ENCODE measurements at places on chromosomes 5 and 9.

DNA sequence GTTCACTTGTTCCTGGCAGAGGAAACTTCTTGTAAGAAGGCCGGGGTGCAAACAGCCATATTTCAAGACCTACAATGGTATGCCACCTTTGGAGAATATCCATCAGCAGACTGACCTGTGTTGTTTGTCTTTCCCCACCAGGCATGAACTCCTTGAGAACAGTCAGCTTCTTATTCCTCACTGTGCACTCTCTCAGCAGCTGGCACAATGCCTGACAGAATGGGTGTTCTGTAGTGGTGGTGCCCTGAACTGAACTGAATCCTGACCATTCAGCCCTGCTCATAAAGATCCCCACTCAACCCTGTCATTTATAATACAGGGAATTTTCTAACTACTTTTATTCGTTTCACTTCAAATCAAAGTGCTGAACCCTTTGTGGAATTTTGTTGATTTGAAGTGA lies 206.9 kb downstream of the COX7C start:
- no peak for DNase-seq

- DNase-seq: no peak
Observed at GRCh38 chr5:38751103-38751502, 94.7 kb upstream of the OSMR start.

DNA sequence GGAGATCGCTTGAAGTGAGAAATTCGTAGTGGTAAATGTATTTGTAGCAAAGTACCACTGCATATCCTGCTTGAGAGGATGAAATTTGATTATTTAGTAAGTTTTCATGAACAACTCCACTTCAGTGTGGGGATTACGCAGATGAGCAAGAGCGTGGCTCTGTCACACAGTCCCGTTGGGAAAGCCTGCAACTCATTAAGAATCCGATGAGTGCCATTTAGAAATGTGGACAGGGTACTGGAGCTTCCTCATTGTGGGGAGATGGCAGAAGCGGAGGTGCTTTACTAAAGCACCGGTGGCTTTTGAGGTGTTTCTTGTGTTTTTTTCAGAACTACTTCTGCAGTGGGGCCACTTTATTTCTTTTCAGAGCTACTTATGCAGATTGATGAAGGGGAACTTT lies 1.4 kb downstream of the TJP2 start:
- no peak for DNase-seq

GRCh38 chr5:35230038-35230611 lies at the start of gene PRLR:
PRLR (minus strand) TSS chr5:35230487; CDS start chr5:35089620, 140,867 bp downstream.
- DNase-seq: peak; percentile 9

DNA sequence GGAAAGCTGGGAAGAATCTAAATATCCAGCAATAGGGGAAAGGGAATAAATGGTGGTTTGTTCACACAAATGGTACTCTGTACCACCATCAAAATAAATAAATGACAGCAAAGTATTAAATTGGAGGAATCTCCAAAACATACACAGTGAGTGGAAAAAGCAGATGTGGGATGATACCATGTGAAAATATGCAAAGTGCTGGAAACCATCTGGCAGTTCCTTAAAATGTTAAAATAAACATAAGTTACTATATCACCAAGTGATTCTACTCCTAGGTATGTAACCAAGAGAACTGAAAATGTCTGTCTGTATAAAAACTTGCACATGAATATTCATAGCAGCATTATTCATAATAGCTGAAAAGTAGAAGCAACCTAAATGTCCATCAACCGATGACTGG lies 41.9 kb upstream of the TEX48 start:
- DNase-seq: no peak

- no peak for DNase-seq
Observed at GRCh38 chr9:92359394-92359995, 33.7 kb downstream of the CENPP start.

- DNase-seq: no peak
Observed at GRCh38 chr5:169628892-169629291, 8.2 kb upstream of the DOCK2 start.

DNA sequence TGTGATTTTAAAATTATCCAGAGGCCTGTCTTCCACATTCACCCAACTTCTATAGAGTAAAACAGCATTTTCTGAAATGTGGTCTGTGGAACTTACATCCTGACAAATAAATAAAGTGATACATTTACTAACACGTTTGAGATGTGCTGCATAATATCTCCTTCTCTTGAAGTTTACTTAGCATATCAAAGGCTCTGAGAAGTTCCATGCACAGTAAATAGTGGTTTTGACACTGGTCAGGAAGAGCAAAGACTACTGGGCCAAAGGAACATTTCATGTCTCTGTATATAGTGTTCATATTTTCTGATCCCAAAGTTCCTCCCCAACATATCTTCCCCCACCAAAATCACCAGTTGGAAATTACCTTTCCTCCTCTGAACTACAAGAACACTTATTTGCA lies 30.5 kb upstream of the TARS1 start:
- no peak for DNase-seq

- DNase-seq: no peak
Observed at GRCh38 chr9:2622461-2623287, 1.1 kb downstream of the VLDLR start.

- no peak for DNase-seq
Observed at GRCh38 chr5:65043843-65044359, 275.2 kb downstream of the CWC27 start.

- DNase-seq: no peak
Observed at GRCh38 chr5:129960831-129961230, 56.6 kb downstream of the CHSY3 start.

- DNase-seq: peak; percentile 77
Observed at GRCh38 chr5:93622240-93622885, 39.3 kb downstream of the NR2F1 start.

GRCh38 chr9:17744786-17745185 lies 165.9 kb downstream of the SH3GL2 start:
- DNase-seq: no peak

DNA sequence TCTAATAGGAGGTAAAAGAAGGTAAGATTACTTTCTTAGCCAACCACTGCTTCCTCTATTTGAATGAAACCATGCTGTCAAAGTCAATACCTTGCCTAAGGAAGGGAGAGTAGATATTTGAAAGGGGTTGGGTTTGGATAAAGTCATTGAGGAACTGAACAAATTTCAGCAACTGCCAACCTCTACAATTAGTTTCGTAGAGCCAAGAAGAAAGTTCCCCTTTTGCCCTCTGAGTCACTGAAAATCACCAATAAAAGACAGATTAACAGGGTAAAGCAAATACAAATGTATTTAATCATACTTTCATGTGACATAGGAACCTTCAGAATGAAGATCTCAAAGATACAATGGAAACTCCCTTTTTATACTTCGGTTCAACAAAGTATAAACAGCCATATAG lies 615.7 kb downstream of the GABRG2 start:
- no peak for DNase-seq

- DNase-seq: no peak
Observed at GRCh38 chr5:91244380-91245073, 138.6 kb downstream of the ARRDC3 start.

- no peak for DNase-seq
Observed at GRCh38 chr9:99021512-99021911, 77.8 kb downstream of the COL15A1 start.

- no peak for DNase-seq
Observed at GRCh38 chr5:162484986-162485385, 417.4 kb downstream of the GABRG2 start.

GRCh38 chr5:79898611-79899010 lies 92.5 kb downstream of the MTX3 start:
- no peak for DNase-seq

GRCh38 chr5:142356716-142357468 lies 32.1 kb upstream of the SPRY4 start:
- peak; percentile 88 for DNase-seq

DNA sequence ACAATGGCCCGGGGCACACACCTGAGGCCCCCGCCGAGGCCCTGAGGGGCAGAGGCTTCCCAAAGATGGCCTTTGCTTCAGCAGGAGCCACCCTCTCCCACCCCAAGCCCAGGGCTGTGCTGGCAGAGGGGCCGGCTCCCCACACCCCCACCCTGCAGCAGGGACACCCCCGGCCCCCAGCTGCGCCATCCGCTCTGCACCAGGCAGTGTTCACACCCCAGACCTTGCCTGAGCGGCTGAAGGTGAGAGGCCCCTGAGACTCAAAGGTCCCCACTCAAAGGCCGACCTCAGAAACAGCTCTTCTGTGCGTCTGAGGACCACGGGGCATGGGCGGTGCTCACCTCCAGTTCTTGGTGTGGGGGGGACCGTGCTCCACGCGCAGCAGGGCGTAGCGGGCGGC lies 37.6 kb downstream of the SLC12A7 start:
- DNase-seq: no peak

DNA sequence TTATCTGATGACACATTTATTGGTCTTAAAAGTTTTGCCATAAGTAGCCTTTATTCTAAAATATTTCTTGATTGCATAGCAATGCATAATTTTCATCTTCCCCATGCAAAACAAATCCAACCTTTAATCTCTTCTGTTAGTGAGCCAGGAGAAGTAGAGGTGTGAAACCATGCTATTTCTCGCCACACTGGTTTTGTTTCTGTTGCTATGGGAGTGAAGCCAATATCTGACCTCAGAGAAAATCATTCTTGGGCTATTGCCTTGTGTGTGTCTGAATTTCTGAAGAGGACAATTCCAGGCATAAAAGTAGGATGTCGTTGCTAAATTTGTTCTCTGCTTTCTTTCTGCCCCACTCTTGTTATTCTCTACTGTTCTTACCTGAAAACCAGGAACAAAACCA lies 183.6 kb downstream of the PTTG1 start:
- DNase-seq: no peak

DNA sequence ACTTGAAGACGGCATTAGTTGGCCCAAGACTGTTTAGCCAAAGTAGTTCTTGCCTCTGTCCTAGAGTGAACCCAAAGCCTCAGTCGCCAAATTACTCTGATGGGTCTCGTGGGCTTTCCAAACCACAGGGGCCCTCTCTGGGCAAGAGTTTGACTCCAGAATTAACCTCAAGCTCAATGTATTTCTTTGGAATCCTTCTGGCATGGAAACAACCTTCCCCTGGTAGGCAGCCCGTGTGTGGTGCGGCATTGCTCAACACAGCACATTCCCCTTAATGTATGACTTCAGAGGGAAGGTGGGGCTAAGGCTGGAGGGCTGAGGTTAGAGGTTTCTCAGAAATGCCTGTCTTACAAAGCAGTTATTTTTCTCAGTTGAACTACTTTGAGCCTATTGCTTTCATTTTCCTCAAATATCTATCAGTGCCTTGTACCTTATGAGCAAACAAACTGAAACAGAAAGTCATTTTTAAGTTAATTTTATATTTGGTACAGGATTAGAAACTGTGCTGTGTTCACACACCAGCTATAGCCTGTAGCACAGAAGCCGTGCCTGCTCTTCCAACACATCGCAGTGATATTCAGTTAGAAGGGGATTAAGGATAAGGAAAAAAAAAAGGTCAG lies 123.9 kb upstream of the HAPLN1 start:
- DNase-seq: no peak

GRCh38 chr5:145056800-145057199 lies 778.3 kb downstream of the PRELID2 start:
- no peak for DNase-seq
